ENCODE measurements at places on chromosomes 11 and 22.

GRCh38 chr11:43685440-43685839 lies 4.9 kb downstream of the HSD17B12 start:
- DNase-seq: no peak

DNA sequence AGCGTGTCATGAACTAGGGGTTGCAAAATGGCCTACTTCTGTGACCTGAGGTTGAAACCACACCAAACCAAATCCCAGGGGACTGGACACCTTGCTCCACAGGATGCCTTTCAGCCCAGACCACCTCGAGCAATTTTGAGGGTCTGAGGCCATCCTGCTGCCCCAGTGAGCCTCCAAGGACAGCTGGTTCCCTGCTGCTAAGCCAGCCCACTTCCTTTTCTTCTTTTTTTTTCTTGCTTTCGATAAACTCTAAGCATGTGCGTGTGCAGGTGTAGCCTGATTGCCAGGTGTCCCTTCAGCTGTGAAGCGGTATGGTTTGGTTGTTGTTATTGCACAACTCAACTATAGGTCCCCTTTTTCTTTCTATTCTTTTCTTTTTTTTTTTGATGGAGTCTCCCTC lies 2.7 kb downstream of the CRYBB1 start:
- no peak for DNase-seq

GRCh38 chr22:38304526-38304925 lies 12.7 kb downstream of the CSNK1E start:
- DNase-seq: no peak

- no peak for DNase-seq
Observed at GRCh38 chr22:35400501-35400790, 506 bp downstream of the MCM5 start.

GRCh38 chr11:100731471-100731870 lies 44.4 kb downstream of the ARHGAP42 start:
- no peak for DNase-seq

GRCh38 chr11:78954261-78954660 lies 379.6 kb upstream of the NARS2 start:
- no peak for DNase-seq

GRCh38 chr11:83070044-83070701 lies 1.5 kb downstream of the RAB30 start:
- no peak for DNase-seq

DNA sequence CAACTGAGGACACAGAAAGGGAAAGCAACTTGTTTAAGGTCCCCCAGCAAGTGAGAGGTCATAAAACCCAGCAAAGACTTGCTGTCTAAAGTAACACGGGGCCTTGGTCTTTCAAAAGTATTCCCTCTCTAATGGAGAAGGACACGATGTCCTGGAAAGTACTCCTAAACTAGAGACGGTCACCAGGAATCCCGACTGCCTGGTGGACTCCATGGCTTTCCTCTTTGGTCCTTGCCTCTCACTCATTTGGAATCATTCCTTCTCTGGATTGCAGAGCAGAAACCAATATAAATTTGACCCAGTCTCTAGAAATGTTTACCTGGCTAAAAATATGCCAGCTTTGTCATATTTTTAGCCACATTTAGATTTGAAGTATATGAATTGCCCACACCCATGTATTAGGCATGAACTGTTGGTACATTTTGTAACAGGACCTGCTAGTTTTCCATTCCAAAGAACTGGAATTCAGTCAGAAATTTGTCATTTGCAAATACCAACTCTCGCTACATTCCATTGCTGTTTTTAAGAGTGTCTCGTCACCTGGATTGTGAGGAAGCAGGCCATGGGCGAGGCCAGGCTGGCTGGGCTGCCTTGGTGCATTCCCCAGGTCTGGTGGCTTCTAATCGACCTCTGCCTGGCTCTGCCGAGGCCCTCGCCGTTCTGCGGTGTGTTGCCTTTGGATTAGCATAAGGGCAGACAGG lies 12.9 kb downstream of the NAV2 start:
- DNase-seq: peak; percentile 48

DNA sequence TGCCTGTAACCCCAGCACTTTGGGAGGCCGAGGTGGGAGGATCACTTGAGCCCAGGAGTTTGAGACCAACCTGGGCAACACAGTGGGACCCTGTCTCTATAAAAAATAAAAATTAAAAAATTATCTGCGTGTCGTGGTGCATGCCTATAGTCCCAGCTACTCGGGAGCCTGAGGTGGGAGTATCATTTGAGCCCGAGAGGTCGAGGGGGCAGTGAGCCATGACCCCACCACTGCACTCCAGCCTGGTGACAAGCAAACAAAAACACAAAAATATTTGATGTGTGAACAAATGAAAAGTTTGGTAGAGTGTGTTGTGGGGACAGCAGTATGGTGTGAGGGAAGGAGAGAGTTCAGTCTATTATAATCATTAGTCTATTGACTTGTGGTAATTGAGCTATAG lies 90.8 kb upstream of the PARVA start:
- peak; percentile 14 for DNase-seq

GRCh38 chr22:25970999-25971811 lies 198.1 kb upstream of the SEZ6L start:
- DNase-seq: no peak

- no peak for DNase-seq
Observed at GRCh38 chr11:128184981-128185380, 402.4 kb downstream of the ETS1 start.

DNA sequence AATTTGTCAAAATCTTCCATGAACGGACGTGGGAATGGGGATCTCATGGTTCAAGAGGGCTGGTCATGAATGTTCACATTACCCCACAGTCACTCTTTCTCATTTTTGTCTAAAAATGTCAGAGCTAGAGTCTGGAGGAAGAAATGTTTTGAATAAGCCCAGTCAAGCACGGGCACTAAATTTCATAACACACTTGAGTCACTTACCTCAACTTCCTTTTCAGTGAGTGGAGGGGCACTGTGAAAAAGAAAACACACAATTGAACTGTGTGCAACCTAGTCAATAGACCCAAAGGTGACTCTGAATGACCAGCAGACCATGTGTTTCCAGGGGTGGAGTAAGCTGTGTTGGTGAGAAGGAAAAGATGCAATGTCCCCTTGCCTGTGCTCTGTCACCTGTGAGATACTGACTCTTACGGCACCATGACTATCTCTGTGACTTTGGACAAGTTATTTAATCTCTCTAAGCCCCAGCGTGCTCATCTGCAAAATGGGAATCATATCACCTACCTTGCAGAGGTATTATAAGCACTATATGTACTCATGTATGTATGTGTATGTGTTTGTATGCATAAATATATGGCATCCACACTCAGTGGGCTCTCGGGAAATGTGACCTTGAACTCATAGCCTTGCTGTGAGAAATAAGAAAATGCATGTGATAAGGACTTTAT lies 38.2 kb upstream of the LYVE1 start:
- DNase-seq: no peak

DNA sequence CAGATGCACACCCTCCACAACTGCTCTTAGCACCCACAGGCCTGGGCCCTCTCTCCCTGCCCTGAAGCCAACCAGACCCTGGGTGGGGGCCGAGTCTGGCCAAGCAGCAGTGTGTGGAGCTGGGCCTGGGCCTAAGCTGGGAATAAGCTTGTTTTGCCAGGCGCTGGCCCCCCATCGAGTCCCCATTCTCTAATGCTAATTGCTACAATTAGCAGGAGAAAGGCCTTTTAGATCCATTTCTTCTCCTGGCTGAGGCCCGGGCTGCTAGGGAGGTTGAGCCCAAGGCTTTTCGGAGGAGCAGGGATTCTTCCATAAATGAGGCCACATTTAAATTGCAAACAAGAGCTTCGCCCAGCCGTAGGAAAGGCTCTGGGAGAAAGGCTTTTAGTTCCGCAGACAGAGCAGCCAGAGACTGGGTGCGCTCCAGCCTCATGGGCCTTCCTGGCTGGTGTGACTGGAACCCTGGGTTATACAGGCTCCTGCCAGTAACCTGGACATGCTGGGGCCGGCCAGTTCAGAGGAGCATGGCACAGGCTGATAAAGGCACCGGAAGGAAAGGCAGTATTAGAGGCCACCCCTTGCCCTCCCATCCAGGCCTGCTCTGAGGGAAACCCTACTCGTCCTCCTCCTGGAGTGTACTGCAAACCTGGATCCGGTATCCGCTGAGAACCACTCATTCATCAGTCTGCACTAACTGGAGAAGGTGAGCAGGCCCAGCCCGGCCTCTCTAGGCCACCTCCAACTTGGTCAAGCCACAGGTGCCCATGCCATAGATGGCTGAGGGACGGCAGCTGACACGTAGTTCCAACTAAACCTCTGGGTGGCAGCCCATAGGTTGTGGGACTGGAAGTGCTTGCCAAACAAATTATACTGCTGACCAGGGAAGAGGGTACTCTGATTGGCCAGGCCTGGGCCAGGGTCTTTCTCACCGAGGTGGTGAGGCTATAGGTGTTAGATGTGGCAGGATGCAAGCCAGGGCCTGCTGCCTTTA lies 6.2 kb downstream of the KCNQ1OT1 start:
- DNase-seq: no peak

DNA sequence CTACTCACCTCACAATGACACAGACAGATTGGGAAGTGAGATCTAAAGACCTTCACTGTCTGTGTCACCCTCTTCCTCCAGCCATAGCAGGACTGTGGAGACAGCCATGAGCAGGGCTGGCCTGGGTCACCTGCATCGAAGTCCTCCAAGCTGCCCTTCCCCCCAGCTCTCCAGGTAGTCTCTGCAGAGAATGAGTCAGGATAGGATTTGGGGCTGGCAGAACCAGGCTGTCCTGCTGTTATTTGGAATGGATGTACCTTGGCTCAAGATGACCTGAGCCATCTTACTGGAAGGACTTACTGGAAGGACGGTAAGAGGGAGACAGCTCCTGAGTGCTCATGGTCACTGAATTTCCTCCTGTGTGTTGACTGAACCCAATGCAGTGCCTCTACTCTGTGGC lies 29.2 kb downstream of the GGTLC2 start:
- no peak for DNase-seq

DNA sequence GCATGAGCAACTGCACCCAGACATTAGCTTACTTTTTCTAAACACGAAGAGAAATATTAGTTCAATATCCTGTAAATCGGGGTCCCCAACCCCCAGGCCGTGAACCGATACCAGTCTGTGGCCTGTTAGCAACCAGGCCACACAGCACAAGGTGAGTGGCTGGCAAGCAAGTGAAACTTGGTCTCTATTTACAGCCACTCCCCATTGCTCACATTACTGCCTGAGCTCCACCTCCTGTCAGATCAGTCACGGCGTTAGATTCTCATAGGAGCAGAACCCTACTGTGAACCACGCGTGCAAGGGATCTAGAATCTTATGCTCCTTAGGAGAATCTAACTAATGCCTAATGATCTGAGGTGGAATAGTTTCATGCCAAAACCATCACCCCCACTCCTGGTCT lies 27.8 kb upstream of the DEPDC7 start:
- peak; percentile 37 for DNase-seq

- peak; percentile 95 for DNase-seq
Observed at GRCh38 chr11:111918390-111919256, at the start of gene C11orf52. Gene C11orf52, plus strand, starts transcription at chr11:111918913. Its CDS starts 60 bp downstream, at chr11:111918973.

DNA sequence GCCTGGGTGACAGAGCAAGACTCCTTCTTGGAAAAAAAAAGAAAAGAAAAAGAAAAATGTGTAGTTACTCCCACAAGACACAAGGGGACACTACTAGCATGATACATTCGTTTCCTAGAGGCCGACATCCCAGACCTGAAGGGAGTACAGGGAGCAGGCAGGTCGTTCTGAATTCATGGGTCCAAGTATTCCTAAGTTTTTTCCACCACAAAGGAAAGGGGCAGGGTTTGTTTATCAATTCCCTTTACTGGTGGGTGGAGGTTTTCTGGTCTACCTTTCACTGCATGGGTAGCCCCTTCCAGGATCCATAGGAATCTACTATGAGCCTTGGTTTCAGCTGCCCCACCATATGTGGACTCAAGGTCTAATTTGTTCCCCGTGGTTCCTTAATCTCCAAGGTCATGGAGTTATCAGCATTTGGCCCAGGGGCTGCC lies 11.8 kb downstream of the TIGD3 start:
- DNase-seq: no peak

- DNase-seq: no peak
Observed at GRCh38 chr11:117903505-117904382, 25.5 kb downstream of the TMPRSS13 start.

DNA sequence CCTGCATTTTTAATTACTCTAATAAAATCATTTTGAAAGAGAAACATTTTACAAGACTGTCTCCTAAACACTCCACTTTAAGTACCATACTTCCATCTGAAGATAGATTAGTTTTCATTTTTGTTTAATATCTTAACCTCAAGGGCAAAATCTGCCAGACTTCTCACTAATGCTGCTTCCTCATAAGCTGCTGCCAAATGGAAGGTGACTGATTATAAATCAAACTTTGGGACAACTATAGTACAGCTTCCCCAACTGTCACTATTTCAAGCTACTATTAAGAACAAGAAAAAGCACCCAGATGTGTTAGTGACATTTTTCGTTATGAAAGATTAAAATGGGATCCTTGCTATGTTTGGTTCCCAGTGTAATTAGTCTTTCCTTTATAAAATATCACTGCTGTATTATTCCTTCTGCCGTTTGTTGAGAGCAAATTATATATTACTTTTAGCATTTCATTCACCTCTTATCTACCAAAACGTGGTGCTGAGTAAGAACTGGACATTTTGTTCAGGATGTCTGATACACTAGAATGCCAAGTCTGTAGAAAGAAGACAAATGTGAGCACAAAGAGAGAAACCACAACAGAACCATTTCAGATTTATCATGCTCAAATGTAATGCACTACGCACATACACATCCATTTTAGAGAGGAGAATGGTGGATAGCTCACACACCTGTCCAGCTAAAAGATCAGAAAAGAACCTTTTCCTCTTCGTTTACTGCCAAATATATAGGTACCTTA lies 312.2 kb upstream of the C11orf87 start:
- DNase-seq: no peak

Data from stomach (tissue), 19 donors.